ENCODE measurements at places on chromosomes 7 and 10.

DNA sequence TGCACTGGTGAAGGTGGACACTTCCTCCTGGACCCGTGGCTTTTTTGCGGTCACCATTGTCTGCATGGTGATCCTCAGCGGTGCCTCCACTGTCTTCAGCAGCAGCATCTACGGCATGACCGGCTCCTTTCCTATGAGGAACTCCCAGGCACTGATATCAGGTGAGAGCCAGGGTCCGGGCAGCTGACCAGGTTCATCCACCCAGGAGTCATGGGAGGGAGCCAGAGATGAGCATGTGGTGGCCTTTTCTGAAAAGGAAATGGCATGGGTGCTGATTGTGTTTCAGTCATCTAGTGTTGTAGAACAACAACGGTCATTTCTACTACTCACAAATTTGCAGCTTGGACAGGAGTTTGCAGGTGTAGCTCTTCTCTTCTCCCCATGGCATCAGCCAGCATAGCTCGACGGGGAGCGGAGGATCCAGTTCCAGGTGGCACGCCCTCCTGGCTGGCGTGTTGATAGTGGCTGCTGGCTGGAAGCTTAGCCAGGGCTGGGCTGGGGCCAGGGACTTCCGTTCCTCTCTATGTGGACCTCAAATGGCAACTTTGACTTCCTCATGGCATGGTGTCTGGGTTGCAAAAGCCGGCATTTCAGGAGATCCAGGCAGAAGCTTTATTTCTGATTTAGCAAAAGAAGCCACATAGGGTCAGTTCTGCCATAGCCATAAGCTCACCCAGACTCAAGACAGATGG is 32.7 kb downstream of the SLC29A3 start:
- DNase-seq, result no peak

DNA sequence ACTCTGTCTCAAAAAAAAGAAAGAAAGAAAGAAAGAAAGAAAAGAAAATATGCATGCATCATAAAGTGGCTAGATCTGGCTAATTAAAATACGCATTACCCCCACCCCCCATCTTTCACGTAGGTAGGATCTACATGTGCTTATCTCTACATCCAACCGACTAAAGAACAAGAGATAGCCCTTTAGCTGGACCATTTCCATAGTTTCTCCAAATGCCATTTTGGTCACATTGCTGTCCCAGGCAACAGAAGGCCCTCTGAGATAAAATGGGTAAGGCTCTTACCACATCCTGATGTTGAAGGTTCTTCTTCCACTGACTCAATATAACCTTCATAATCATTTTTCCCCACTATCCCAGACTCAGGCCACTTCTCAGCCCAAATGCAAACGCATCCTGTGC is 31.5 kb downstream of the PIK3AP1 start:
- DNase-seq, result no peak

GRCh38 chr7:42753367-42753766 is 158.5 kb downstream of the C7orf25 start:
- no peak for DNase-seq

- DNase-seq, result no peak
These were observed 60.2 kb upstream of the NRG3 start for GRCh38 chr10:81814842-81815241.

GRCh38 chr10:33494694-33495265 is 160.3 kb upstream of the NRP1 start:
- DNase-seq, result no peak

- DNase-seq, result no peak
These were observed 391.3 kb downstream of the DNAJB6 start for GRCh38 chr7:157727964-157728615.

- peak; percentile 10 for DNase-seq
These were observed 458.8 kb downstream of the SORCS1 start for GRCh38 chr10:106705681-106706100.

GRCh38 chr10:129335942-129336341 is 131.1 kb upstream of the MGMT start:
- no peak for DNase-seq

DNA sequence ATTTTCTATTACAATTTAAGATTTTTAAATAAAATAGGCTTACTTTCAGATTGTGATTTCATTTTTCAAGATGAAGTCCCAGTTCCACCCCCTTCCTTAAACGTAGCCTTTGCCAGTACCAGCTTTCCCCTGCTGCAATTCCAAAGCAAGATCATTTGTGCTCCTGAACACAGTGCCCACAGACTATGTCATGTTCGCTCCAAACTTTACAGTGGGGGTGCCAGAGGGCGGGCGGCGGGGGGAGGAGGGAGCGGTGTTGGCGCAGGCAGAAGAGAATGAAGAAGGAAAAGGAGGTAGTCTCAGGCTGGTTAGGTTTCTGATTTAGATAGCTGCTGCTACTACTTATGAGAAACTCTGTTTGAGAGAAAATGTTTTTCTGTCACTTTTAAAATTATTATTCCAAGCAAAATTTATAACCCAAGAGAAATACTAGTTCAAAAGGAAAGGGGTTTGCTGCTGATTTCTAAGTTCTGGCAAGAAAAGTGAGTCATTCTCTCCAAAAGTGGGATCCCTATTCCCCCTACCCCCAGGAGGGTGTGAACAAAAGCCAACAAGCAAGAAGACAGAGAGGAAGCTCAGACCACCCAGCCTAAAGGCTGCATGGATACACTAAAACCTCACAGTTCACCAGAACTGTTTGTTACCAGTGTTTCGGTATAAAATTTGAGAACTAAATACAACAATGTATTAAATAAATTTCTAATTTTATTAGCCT is 109.6 kb downstream of the SRPK2 start:
- no peak for DNase-seq

DNA sequence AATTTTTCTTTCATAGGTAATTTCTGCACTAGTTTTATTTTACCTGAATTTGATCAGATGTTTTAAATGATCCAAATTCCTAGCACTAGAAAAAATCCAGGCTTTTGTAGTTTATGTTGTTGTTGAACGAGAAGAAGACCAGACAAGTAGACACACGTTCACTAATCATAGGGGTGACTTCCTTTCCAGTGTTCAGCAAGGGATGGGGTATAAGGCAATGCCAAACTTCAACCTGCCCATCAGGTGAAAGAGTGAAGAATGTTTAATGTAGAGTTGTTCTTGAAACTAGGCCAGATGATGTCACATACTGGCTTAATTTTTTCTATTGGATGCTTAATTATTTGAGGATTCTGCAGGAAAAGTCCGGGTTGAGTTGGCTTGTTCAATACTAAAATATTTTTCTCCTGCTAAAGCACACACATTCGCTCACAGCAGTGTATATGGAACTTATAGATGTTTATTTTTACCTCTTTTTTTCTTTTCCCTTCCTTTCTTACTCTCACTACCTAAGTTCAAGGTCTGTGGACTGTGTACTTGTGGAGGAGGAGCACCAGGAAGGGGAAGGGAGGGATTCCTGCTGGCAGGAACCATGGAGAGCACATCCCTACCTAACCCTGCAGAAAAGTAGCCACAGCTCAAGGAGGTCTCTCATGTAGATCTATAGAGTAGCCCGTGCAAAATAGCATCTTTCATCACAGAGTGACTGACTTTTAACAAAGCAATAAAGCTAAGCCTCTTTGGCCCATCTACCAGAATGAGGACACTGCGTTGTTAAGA is 23.1 kb upstream of the AKR1E2 start:
- DNase-seq, result no peak

- peak; percentile 52 for DNase-seq
These were observed 26.2 kb downstream of the TBATA start for GRCh38 chr10:70758757-70759514.

GRCh38 chr10:11712744-11713143 is 29.4 kb upstream of the ECHDC3 start:
- DNase-seq, result no peak

DNA sequence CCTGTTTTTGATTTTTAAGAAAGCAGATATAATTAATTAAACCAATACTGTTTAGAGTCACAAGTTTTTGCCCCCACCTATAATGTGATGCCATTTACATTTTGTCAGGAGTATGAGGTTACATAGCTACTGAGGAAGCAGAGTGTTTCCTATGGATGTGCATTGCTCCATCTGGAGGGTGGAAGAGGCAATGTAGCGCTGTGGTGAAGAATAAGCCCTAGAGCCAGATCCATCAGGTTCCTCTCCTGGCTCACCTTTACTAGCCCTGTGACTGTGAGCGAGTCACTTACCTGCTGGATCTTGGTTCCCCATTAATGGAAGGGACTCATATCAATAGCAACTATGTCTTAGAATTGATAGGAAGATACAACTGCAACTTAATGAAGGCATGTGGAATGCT is 216.0 kb downstream of the GPAM start:
- no peak for DNase-seq

DNA sequence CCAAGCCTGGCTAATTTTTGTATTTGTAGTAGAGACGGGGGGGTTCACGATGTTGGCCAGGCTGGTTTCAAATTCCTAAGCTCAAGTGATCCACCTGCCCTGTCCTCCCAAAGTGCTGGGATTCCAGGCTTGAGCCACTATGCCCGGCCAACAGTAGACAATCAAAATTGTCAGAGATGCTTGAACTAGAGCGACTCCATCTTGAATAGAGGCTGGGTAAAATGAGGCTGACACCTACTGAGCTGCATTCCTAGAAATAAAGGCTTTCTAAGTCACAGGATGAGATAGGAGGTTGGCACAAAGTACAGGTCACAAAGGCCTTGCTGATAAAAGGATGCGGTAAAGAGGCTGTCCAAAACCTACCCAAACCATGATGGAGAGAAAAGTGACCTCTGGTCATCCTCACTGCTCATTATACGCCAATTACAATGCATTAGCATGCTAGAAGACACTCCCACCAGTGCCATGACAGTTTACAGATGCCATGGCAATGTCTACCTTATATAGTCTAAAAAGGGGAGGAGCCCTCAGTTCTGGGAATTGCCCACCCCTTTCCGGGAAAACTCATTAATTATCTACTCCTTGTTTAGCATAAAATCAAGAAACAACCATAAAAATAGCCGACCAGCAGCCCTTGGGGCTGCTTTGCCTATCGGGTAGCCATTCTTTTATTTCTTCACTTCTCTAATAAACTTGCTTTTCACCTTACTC is 134.5 kb downstream of the BAMBI start:
- no peak for DNase-seq

- DNase-seq, result no peak
These were observed 1.0 kb upstream of the HIF1AN start for GRCh38 chr10:100534726-100535125.

DNA sequence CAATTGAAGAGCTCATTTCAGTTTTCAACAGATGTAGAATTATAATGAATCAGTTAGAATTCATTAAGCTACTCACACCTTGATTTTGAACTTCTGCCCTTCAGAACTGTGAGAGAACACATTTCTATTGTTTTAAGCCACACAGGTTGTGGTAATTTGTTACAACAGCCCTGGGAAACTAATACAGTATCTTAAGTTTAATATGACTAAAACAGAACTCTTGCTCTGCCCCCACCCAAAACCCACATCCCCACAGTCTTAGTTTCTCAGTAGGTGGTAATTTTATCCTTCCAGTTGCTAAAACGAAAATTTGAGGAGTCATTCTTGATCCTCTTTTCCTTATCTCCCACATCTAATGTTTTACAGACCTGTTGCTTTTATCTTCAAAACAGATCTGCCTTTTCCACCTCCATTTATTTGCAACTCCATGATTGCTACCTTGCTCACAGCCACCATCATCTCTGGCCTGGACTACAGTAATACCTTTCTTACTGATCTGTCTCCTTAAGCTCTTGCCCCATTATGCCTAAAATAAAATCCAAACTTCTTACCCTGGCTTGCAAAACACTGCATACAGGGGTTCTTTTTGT is 72.8 kb upstream of the NXPH1 start:
- no peak for DNase-seq

DNA sequence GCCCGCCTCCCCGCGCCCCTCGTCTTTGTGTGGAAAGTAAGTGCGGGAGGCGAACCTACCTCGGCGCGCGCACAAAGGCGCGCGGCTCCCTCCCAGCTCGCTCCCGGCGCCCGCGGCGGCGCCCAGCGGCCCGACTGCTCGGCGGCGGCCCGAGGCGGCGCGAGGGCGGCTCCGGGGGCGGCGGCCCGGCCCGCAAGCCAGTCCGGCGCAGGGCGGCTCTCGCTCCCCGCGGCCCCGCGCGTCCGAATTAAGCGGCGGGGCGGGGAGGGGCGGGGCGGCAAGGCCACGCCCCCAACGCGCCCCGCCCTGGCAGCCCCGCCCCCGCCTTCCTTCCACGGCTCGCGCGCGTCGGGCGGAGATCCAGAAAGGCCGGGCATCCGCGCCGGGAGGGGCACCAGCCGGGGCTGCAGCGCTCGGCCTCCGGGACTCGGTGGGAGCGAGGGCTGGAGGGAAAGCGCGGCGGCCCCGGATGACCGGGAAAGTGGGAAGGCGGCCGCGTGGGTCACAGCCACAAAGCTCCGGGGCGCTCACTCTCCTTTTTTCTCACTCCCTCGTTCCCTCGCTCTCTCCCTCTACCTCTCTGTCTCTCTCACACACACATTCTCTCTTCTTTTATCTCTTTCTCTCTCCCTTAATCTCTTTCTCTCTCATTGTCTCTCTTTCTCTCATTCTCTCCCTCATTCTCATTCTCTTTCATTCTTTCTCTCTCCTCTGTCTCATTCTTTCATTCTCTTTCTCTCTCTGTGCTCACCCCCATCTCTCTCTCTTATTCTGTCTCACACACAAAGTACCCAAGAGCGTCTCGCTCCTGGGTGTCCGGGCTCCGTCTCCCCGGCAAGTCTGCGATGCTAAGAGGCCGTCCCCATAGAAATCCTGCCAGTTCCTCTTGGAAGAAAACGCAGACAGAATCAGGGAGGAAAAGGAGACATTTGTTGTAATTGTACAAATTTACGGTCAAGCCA is 170.2 kb downstream of the FAM107B start:
- no peak for DNase-seq

DNA sequence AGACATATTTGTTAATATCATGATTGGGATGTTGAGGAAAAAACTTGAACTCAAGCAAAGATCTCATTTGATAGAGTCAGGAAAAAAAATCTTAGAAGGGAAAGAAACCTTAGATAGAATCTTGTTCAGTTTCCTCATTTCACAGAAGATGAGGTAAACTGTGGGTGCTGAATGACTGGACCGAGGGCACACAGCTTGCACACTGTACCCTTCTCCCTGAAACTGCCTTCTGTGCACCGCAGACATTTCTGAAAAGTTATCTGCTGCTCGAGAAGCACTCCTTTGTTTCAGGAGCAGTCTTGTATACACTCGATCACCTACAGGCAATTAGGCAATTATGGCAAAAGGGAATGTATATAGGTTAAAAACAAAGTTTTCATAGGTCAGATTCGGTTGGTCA is 167.4 kb downstream of the SKAP2 start:
- no peak for DNase-seq

DNA sequence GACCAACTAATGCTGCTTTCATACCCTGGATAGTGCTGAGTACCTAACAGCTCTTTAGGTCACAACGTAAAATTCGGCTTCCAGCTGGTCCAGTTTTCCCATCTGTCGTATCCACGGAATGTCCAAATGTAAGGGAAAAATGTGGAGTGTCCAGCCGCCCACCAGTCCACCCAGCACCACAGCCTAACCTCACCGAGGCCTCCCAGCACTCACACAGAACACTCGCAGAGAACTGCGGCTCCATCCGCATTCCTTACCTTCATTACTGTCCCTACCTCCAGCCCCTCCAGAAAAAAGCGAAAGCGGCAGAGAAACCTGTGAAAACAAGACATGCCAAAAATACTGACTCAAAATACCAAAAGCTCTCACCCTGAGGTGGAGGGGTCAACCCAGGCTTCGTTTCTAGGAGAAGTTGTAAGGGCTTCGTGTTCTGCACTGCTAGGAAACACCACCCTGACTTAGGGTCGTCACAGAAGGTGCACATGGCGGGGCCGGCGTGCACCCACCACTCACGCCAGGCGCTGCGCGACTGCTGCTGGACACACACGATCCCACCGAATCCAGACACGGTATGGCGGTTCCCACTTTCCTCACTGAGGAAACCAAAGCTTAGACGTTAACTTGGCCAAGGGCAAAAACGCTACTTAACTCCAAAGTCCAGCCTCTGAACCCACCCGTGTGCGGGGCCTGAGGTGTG is 73.9 kb downstream of the AMZ1 start:
- no peak for DNase-seq

GRCh38 chr10:30778769-30779168 is 149.2 kb upstream of the LYZL2 start:
- DNase-seq, result no peak
